Cerebellar cortex (tissue), 1 donor: ENCODE measurements at places on chromosomes 11 and 22.

DNA sequence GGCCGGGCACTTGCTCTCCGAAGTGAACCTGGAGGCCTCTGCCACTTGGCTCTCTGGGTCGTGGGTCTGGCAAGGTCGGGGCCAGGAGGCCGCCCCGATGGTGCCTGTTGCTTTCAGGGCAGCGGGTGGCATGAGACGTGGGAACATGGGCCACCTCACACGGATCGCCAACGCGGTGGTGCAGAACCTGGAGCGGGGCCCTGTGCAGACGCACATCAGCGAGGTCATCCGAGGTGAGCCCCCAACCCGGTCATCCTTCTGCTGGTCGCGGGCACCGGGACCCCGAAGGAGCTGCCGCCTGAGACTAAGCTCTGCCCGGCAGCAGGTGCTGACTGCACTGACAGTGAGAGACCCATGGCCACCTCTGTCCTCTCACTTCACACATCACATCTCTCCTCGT is 40.0 kb downstream of the SBF1 start:
- DNase-seq = no peak

- no peak for DNase-seq
Observed at GRCh38 chr22:45131749-45132148, 32.0 kb upstream of the NUP50 start.

- DNase-seq = no peak
Observed at GRCh38 chr11:85672105-85672902, 7.4 kb upstream of the CREBZF start.

DNA sequence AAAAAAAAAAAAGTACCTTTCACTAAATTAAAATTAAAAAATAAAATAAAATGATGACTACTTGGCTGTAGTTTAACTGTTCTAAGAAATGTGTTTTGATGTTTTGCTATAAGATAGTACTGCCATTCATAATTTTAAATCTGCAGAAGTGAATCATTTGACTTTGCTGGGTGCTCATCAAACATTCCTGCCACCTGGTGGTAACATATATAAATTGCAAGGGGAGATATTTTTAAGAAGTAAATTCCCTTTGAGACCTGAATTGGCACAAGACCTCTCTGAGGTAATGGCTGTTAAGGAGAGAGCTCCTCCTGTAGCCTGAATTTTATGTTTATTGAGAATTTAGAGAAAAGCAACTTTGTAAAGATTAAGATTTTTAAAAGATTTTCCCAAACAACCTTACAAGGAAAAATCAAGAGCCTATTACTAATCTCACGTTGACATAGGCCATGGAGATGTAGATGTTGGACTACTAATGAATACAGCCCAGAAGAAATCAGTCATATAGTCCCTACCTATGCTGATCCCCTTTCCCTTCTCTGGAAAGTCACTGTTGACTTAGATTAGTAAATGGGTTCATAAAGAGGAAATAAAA is 11.9 kb upstream of the NARS2 start:
- no peak for DNase-seq

DNA sequence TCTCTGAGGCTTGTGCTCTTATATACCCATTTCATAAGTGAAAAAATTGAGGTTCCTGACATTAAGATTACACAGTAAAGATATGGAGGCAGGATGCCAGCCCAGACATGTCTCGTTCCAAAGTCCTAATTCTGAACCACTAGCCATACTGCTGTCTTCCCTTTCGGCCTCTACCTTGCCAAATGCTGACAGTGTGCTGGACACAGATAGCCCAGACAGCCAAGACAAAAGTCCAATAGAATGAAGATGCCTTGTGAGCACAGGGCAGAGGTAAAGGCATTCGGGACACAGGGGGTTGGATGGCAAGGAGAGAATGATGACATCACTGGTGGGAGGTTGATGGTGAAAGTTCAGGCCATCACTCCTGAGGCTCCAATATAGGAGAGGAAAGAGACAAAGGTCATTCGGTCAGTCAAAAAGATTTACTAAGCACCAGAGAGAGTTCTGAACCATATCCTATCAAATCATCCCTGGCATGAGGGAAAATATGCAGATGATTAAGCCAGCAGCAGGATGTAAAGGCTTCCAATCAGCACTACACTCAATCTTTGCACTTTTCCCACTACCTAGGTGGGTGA is 174.0 kb upstream of the MTMR2 start:
- peak; percentile 31 for DNase-seq

DNA sequence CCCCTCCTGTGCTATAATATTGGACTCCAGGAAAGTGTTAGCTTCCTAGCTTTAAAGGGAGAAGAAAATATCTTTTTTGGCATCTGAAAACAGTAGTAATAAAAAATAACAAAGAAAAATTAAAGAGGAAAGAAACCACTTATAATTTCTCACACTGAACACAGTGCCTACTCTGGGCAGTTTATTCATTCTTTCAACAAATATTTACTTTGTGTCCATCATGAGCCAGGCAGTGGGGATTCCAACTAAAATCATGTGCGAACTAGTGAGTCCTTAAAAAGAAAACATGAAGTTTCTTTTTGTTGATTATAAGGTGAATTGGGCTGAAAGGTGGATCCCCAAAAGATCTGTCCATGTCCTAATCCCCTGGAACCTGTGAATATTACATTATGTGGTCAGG is 16.0 kb upstream of the ELF5 start:
- no peak for DNase-seq

DNA sequence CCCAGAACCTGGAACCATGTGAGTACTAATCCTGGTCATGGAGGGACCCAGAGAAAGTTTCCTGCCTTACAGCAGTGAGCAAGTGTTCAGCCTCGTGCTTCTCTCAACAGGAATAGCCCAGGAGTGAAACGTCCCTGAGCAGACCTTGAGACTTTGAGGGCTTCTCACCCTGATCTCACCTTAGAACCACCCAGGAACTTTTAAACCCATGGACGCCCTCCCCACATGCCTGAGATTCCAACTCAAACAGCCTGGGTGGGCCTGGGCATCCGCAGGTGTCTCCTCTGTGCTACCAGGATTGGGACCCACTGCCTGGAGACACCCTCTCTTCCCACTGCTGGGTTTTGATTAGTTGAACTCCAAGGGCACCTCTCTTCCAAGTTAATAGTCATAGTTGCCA is 297.2 kb downstream of the NTM start:
- peak; percentile 38 for DNase-seq

DNA sequence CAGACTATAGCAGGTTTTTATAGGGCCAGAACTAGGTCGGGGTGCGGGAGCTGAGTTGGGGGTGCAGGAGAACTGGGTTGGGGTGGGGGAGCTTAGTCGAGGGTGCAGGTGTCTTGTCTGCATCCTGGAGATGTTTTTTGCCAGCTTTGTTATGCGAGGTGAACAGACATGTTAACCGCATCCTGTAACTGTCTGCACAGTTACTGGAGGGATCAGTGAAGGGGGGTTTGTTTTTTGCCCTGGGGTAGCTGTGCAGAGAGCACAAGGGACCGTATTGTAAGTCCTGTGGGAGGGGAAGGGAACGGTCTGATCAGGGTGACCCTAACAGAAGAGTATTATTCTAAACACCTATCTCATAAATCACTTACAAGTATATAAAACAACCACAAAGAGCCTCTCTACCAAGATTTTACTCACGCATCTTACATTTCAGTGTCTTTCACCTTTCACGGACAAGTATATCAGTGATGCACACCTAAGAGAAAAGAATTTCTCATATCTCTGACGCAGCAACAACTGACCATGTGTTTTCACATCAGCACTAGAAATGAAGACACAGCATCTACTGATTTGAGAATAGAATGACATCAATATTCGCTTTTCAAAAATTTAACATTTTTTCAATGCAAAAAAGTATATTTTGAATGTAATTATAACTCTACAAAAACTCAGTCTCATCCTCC is 20.8 kb downstream of the ZNF195 start:
- DNase-seq = no peak

DNA sequence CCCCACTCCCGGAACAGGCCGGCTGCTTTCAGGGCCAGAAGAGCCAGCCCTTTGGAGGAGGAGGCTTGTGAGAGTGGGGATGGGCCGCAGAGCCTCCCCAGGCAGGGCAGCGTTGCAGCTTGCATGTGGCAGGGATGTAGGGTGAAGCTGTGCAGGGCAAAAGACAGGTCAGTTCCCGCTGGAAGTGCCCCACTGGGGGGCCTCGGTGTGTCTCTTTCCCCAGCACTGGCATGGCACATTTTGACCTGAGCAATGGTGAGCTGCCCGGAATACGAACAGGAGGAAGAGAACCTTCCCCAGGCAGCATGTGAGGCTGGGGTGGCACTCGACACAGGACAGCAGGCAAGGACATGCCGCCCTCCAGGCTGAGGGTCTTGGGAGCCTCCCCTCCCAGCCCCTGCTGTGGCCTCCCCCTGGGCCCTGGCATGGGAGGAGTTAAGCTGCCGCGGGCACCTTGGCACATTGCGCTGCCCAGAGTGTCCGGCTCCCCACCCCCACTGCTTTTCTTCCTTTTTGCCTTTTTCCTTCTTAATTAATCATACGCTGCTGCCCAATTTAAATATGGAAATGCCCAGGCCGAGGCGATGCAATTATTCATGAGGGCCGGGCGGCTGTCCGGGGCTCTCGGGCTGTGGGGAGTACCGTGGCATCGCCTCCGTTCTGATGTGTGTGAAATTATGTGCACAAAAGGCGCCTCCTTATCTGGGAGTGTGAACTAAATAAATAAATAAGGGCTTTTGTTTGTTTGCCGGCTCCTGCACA is 76.0 kb upstream of the WNT7B start:
- peak; percentile 55 for DNase-seq

GRCh38 chr11:113593698-113594308 is 112.3 kb downstream of the TMPRSS5 start:
- DNase-seq = no peak

- no peak for DNase-seq
Observed at GRCh38 chr11:12587333-12587991, 86.8 kb upstream of the TEAD1 start.

DNA sequence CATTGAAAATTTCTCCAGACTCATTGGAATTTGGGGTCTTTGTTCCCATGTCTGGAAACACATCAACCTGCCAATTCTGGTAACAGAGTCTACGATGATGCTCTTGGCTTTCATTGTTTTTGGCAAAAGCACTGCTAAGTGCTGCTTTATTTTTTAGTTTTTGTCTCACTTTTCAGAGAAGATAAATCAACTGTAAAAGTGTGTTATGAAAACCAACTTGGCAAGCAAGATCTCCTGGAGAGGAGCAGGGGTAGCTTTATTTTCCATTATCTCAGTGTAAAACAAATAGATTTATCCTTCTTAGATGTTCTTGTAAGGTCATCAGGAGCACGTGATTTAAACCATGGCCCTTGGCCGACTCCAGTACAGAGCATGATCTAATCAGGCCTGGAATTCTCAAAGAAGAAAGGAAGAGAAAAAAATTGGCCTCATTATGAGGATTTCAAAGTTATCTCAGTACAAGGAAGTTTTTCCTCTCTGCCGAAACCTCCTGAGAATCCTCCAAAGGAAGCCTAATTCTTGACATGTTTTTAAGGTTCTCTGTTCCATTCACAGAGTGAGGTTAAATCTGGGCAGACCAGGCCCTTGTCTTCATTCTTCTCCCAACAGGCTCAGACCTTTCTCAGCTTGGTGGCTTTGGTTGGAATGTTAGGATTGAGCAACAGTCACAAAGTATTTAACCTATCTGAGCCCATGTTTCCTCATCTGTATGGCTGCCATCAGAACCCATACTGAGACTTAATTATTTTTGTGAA is 16.4 kb upstream of the PAMR1 start:
- no peak for DNase-seq
